NCI-H1694 (cell line): ENCODE measurements at places on chromosomes 6 and 20.

GRCh38 chr6:3857468-3858456, 8.6 kb downstream of the FAM50B start:
- no peak for DNase-seq

GRCh38 chr20:46305973-46306360, 2.3 kb downstream of the CDH22 start:
- no peak for DNase-seq

DNA sequence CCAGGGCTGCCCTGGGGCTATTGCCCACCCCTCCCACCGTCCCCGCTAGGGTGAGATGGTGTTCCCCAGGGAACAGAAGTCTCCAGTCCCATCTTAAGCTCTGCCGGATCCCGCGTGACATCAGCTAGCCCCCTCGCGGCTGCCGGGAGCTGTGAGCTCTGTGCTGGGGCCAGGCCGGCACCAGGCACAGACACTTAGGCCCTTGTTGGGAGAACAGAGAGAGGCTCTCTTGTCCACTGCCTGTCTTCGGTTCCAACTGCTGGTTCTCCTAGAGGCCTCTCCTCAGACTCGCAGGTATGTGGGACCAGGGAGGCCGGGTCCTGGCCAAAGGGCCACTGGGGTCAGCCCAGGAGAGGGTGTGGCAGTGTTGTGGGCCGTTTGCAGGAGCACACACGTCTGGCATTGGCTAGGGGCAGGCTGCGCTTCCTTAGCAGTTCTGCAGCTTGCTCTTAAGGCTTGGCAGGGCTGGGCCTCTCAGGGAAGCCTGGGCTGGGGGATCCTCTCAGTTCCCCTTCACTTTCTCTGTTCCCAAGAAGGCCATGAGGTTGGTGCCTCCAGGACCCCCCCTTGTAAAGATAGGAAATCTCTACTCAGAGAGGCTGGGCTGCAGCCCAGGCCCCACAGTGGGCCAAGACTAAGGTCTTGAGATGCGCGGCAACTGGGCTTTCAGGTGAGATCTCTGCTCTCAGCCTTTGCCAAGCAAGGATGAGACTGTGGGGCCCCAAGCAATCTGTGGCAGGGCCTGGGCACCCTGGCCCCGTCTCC, 6.3 kb downstream of the SGK2 start:
- DNase-seq = no peak

GRCh38 chr6:128244751-128245405, 275.5 kb downstream of the PTPRK start:
- DNase-seq = no peak
